ENCODE measurements at places on chromosomes 1 and 21.
A peak's percentile ranks its signal among the peaks of the same experiment; 100 is the strongest.

GRCh38 chr1:117122330-117123025 is 929 bp upstream of the TRIM45 start:
- DNase-seq: no peak

DNA sequence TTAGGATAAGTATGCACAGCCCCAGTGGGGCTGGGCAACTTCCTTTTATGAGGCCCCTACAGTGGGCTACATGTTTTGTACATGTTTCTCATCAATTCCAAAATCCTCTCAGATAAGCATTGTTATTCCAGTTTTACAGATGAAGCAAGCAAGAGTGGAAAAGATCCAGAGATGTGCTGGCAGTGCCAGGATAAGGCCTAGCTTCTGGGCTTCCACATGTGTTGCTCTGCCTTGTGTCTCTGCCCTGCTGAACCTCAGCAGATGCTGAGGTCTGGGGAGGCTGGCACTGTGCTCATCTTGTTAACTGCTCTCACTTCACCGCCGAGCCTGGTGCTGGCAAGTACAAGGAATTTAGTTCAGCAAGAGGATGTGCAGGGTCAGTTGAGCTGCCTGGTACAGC is 202.1 kb downstream of the TRABD2B start:
- no peak for DNase-seq

- no peak for DNase-seq
These were observed 456 bp upstream of the SMYD2 start for GRCh38 chr1:214280386-214281020.

- DNase-seq: no peak
These were observed 13.4 kb upstream of the RNF223 start for GRCh38 chr1:1087351-1088028.

DNA sequence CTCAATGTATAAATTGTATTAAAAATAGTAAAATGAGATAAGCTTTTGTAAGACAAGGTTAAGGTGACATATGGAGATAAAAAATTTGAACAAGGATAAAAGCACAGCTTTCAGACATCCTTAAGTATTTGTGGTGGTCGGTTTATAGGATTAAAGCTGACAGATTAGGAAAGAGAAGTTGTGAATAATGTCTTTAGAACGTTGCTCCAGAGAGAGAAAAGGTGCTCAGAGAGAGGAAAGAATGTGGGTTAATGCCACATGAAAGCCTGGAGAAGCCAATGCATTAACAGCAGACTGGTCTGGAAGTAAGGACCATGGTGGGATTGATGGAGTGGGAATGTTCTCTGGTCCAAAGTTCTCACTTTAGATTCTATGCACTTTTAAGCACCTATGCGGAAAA is 44.8 kb downstream of the ATP6V1G3 start:
- DNase-seq: no peak

- no peak for DNase-seq
These were observed 19.5 kb upstream of the RNF19B start for GRCh38 chr1:32984090-32984454.

- DNase-seq: peak; percentile 92
These were observed 2.1 kb upstream of the KIF21B start for GRCh38 chr1:201025571-201026002.

DNA sequence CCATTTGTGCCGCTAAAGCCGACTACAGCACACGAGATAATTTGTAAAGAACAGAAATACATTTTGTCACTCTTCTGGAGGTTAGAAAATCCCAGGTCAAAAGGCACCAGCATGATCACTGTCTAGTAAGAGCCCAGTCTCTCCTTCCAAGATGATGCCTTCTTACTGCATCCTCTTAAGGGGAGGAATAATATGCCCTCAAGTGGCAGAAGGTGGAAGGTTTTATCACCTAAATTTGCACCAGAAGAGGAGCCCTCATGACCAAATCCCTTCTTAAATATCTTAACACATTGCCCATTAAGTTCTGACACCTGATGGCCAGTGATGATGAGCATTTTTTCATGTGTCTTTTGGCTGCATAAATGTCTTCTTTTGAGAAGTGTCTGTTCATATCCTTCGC is 326.7 kb upstream of the RGS18 start:
- DNase-seq: no peak

DNA sequence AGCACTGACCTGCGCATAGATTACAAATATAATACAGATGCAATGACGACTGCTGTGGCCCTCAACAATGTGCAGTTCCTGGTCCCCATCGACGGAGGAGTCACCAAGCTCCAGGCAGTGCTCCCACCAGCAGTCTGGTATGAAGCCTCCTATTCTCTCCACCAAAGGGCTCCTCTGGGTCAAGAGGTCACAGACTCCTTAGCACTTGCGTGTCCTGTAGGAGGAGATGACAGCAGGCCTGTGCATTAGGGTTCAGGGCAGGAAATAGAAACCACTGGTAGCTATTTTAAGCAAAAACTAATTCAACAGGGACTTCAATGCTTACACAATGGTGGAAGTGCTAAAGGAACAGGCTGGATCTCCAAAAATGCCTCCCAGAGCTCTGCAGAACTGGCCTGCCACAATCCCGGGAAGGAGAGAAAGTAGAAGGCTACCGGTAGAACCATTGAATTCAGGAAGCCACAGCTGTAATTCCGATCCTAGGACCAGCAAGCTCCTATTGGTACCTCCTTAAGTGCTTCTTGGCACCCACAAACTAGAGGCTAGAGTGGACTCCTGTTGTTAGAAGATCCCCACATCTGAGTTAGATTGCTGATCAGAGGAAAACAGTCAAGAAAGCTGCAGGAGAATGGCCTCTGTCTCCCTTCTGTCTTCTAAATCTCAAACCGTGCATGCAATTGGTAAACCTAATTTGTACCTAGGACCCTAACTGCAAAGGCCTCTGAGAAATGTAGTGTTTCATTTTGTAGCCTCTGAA is 12.7 kb upstream of the DYNLT5 start:
- DNase-seq: no peak

DNA sequence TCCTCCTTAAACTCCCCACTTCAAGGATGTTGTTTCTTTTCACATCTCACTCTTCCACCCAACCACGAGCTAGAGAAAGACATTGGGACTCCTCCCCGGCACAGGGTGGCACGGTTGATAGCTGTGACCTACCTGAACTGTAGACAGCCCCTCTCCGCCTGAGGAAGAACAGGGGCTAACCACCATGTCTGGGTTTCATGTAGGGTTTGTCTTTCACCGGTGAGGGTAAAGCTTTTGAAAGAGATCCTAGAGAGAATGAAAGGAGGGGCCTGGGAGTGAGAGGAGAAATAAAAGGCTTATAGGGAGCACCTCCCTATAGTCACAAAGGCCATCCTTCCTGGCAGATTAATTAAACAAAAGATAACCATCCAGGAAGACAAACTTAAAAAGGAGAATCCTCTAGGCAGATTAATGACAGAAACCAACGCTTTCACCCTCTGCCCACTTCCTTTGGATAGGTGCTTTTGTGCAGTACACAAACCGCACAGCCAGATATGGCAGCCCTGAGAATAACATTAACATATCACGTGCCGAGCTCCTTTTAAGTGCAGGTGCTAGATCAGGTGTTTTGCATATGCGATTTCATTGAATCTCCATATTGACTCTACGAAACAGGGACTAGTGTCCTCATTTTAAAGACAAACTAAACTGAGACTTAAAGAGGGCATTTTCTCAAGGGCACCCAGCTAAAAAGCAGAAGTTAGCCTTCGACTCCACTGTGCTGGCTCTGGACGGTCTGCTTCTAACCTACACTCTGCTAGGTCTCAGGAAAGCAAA is 178.1 kb upstream of the RUNX1 start:
- no peak for DNase-seq

DNA sequence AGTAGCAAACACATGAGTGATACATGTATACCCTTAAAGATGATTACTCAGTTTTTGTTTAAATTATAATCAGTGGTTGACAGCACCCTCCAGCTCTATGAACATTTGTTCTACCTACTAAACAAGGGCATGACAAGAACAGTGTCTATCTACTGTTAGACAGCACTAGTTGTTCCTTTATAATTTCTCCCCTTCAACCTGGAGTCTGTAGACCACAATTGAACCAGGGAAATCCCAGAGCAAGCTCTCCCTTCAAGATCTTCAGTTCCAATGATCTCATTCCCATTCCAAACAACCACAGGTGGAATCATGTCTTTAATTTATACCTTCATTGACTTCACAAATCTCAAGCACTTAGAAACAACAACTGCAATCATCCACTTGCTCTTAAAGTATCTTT is 216.1 kb downstream of the HHIPL2 start:
- DNase-seq: no peak

- DNase-seq: no peak
These were observed 2.8 kb upstream of the STMN1 start for GRCh38 chr1:25909040-25909439.

DNA sequence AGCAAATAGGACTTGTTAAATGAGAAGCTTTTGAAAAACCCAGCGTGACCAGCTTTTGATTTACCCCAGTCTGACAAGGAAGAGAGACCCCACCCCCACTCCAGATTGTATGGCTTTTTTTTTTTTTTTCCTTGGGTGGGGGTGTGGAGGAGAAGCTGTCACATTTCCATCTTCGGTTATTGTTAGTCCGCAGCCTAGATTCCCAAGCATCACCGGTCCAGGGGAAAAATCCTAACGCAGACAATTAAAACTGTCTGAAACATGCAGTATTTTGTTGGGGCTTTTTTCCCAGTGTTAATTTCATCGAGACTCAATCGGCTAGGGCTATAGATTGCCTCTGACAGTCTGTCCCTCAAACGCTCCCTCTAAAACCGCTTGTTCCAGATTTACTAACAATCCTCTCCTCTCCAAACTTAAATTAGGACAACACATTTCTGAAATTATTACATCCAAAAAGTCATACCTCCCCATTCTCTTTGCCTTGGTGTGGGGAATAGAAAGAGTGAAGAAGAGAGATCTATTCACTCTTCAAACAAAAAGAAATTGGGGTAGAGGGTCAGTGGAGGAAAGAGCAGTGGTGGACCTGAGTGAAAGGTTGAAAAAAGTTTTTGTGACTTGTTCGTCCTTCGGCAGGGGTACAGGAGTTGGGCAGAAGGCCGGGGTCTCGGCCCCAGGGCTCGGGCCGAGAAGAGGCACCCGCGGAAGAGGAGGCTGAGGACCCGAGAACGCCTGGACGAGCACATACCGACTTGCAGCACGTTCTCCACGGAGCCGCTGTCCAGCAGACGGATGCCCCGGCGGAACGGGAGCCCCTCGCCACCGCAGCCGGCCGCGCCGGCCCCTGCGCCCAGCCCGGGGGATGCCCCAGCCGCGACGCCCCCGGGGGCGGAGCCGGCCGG is 1.1 kb downstream of the ZSWIM5 start:
- DNase-seq: no peak

GRCh38 chr1:56377431-56377830 is 201.9 kb downstream of the PLPP3 start:
- DNase-seq: no peak

DNA sequence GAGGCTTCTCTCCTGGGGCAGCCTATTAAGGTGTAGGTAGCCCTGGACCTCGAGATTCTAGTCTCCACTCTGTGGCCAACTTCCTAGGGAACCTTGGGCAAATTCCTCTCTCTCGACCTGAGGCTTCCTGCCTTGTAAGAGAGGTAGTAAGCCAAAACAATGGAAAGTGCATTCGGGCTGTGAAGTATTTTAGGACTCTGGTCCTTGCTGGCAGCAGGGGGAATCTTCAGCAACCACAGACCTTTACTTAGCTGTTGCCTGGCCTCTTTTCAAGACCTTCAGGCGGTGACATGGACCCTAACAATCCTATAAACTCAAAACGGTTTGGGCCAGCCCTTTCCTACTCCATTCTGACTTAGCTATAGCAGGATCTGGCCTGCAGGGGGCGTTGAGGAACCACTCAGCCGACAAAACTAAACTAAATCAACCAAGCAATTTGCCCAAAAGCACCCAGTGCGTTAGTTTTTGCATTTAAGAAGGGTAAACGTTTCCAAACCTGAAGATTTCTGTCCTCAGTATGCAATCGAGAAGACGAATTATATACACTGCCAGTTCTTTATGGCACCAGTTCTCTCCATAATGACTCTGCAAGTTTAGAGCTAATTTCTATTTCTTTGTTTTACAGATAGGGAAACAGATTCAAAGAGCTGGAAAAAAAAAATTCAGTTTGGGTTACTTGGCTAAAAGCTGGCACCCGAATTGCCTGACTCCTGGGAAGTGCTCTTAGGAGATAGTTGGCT is 10.9 kb upstream of the SESN2 start:
- no peak for DNase-seq

DNA sequence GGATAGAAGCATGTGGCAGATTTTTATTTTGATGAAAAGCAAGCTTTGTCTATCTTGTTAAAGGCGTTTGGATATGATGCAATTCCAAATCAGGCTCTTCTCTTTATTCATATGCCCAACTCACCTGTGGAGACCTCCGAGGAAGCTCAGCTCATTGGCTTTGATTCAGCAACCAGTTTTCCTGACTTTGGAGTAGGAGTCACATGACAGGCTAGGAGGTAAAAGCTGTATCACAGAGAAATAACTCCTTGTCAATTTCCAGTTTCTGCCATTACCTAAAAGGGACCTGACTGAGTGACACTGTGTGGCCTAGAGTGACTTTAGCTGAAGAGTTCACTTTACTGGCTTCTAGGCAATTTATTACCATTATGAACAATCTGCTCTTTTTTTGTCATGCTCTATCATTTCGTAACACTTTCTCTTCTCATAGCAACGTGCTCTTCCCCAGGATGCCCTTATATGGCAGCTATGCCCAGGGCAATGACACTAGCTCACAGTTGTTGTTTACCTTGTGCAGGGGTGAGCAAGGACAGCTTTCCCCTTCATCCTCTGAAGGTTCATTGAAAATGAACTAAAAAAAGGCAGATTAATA is 107.2 kb downstream of the KCNK1 start:
- no peak for DNase-seq

GRCh38 chr21:28644762-28645161 is 347.9 kb downstream of the LTN1 start:
- DNase-seq: no peak

- DNase-seq: no peak
These were observed 38.8 kb downstream of the LUZP1 start for GRCh38 chr1:23129846-23130245.

- no peak for DNase-seq
These were observed 167.1 kb downstream of the KCNJ6 start for GRCh38 chr21:37749132-37749531.

DNA sequence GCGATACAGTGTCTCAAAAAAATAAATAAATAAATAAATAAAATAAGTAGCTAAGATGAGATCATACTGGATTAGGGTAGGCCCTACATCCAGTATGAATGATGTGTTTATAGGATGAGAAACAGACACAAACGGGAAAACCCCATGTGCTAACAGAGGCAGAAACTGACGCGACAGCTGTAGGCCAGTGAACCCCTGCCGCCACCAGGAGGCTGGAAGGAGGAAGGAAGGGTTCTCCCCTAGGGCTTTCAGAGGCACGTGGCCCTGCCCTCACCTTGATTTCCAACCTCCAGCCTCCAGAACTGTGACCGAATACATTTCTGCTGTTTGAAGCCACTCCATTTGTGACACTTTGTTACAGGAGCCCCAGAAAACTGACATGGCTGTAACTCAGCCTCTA is 38.5 kb downstream of the CHD5 start:
- no peak for DNase-seq

DNA sequence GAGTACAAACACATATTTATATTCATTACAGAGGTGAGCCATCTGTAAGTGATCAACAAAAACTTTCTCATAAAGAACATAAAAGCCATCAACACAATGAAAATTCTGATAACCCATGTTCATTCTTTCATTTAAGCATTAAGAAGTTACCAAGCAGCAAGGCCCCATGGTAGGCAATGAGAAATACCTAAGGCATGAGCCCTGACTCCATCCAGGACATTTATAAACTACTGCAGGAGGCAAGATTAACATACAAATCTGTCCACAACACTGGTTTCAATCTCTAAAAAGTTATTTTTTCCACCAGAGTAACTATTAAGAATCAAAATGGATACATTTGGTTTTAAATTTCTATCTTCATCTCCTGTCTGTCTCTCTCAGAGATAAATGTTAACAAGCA is 76.1 kb downstream of the SIPA1L2 start:
- DNase-seq: no peak
